ENCODE measurements at places on chromosomes 5 and 9.

DNA sequence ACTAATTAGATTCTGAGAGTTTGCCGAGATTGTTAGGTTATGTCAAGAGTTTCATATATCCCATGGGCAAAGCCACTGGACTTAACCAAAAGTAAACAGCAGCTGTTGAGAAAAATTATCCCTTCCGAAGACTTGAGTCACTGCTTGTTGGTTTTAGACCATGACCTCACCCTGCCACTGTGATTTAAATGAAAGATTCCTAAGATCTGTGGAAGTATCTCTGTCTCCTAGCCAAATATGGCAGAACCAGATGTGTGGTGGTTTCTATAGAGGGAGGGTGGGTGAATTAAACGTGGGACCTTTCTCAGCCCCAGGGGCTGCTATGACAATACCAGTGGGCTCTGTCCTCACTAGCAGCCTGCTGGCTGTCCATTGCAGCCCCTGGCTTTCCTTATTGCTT lies 19.3 kb downstream of the DMRT3 start:
- DNase-seq = no peak

DNA sequence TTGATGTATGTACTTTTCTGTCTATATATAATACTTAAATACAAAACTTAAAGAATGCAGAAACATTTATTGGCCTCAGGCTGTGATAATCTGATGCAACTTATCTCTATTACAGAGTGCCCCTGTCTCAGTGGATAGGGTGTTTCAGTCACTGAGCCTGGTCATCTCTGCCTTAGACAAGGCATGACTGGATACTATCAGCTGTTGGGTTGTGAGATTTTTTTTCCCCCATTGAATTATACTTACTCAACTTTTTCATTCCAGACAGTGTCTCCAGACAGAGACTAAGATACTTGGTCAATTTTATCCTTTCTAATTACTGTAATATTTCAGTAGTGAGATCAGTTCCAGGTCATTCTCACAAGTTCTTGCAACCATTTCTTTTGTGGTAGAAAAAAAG lies 26.7 kb downstream of the XRCC4 start:
- no peak for DNase-seq

- DNase-seq = no peak
Measured at GRCh38 chr5:74384851-74385250, 255.7 kb downstream of the ENC1 start.

- DNase-seq = no peak
Measured at GRCh38 chr5:67149951-67150523, 46.6 kb downstream of the CD180 start.

DNA sequence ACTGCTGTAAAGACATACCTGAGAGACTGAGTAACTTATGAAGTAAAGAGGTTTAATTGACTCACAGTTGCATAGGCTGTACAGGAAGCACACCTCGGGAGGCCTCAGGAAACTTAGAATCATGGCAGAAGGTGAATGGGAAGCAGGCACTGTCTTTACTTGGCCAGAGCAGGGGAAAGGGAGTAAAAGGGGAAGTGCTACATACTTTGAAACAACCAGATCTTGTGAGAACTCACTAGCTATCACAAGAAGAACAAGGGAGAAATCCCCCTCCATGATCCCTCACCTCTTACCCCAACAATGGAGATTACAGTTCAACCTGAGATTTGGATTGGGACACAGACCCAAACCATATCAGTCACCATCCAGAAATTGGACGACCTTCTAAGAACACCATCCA lies 1285.8 kb upstream of the CDH9 start:
- no peak for DNase-seq

Data from NCI-H146 (cell line).